Fibroblast of skin of left quadriceps (primary cell): ENCODE measurements at places on chromosomes 11 and 22.

GRCh38 chr11:75107187-75107586 lies 10.5 kb upstream of the OR2AT4 start:
- DNase-seq: no peak

DNA sequence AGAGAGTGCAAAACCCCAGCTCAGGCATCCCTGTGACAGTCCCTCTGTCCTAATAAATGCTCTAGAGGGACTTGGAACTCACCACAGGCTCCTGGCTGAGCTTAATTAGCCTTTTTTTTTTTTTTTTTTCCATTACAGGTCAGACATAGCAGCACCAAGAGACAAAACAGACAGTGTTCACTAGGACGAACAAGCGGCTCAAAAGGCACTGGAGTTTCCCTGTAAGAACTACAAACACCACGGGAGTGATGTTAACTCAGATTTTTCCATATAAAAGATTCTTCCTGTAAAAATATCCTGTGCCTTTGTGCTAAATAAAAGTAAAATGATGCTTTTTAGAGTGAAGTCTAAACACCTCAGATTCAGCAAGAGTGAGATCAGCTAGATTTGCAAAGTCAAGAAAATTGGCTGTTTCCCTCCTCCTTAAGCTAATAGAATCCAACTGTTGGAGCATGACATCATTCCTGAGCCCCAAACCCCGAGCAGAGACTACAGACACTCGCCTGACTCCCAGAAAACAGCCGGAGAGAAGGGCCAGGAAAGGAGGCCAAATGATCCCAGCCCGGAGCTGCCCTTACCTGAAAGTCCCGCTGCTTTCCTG lies 101.0 kb upstream of the AKIP1 start:
- peak; percentile 35 for DNase-seq

DNA sequence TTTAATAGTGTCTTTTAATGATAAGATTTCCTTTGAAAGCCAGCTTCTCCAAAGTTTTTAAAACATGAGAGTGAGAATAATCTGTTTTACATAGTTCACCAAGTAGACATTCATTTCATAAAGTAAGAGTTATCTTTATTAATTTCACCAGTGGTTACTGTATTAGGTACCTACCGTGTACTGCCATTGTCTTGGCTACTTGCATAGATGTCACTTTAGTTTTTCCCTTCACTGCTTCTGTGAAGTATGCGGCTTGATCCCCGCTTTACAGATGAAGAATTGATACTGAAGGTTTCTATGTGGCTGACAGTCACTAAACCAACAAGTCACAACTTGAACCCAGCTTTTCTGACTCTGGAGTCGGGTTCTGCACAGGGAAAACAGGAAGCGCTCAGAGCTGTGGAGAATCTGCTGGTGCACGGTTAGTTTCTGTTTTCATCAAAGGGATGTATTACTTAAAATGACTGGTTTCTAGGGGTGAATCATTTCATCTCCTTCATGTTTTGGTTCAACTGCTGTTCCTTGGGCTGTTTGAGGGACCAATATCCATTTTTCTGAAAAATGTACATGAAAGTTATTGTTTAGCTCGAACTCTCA lies 39.3 kb upstream of the MYO18B start:
- DNase-seq: no peak

DNA sequence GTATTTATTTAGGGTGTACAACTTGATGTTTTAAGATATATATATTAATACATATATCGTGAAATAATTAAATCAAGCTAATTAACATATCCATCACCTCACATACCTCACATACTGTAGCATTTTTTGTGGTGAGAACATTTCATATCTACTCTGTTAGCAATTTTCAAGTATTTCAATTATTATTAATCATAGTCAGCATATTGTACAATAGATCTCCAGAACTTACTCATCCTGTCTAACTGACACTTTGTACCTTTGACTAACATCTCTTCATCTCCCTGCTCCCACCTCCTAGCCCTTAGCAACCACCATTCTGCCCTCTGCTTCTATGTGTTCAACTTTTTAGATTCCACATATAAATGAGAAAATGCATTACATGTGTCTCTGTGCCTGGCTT lies 108.4 kb downstream of the BARX2 start:
- no peak for DNase-seq

- DNase-seq: no peak
Measured at GRCh38 chr22:27603800-27604144, 197.8 kb downstream of the MN1 start.

DNA sequence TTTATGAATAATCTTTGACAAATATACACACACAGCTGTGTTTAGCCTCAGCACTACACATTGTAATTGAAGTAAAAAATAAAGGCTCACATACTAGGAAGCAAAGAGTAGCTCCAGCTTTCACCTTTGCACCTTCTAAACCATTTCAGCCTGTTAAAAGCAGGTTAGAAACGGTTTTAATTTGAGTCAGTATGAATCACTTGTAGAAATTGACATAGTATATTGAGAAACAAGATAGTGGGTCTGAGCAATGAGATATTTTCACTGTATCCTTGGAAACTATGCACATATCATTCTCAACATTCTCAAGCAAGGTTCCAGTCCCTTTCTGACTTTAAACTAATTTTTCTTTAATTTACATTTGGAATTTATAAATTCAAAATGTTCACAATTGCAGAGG lies 380.3 kb downstream of the AASDHPPT start:
- DNase-seq: no peak

- DNase-seq: no peak
Measured at GRCh38 chr11:56819916-56820315, 71.4 kb upstream of the OR9G4 start.

GRCh38 chr11:15675683-15676082 lies 561.0 kb downstream of the INSC start:
- no peak for DNase-seq

GRCh38 chr11:120057595-120058581 lies 80.0 kb downstream of the TRIM29 start:
- no peak for DNase-seq

GRCh38 chr11:848380-848931 lies 5.8 kb downstream of the TSPAN4 start:
- no peak for DNase-seq

DNA sequence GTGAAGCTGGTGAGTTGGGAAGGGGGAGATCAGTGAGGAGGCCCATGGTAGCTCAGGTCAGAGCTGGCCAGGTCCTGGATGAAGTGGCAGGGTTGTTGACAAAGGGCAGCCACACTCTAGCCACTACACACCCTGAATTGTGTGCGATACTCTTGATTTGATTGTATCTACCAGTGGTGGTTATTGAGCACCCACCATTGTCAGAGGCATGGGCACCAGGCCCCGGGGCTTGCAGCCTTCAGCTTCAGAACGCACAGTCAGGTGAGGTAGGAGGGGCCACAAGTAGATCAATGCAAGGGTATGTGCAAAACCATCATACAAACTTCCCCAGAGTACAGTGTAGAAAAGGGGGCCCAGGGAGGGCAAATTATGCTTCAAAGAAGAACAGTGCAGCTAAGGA lies 38.1 kb downstream of the MICAL2 start:
- DNase-seq: no peak

GRCh38 chr11:70849031-70849430 lies 403.3 kb downstream of the SHANK2 start:
- DNase-seq: no peak

GRCh38 chr22:30183271-30183670 lies 63.3 kb downstream of the LIF start:
- DNase-seq: no peak

- DNase-seq: no peak
Measured at GRCh38 chr11:8988329-8989234, 15.2 kb downstream of the NRIP3 start.

DNA sequence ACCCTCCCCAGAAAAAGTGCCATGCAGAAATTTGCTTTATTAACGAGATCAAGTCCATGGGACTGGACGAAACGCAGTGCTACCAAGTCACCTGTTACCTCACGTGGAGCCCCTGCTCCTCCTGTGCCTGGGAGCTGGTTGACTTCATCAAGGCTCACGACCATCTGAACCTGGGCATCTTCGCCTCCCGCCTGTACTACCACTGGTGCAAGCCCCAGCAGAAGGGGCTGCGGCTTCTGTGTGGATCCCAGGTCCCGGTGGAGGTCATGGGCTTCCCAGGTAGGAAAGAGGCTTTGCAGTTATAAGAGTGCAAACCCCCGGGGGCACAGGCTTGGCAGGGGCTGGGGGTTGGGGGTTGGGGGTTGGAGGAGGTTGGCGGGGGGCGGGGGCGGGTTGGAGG lies 4.2 kb downstream of the APOBEC3H start:
- DNase-seq: no peak

- no peak for DNase-seq
Measured at GRCh38 chr11:12682737-12683500, 8.7 kb downstream of the TEAD1 start.

DNA sequence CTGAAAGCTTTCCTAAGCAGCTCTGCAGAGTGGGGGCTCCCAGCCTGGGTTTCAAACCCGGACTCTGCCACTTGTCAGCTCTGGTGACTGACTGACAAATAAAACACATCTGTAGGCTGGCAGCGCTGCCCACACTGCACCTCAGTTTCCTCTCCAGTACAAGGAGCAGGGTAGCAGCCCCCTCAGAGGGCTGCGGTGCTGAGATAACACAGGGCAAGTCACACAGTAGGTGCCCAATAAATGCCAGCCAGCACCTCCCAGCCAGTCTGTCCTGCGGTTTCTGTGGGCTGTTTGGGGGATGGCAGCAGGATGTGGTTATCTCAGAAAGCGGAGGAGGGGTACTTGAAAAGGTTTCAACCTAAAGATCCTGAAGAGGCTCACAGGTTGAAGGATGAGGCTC lies 1.5 kb downstream of the SYT12 start:
- DNase-seq: no peak

DNA sequence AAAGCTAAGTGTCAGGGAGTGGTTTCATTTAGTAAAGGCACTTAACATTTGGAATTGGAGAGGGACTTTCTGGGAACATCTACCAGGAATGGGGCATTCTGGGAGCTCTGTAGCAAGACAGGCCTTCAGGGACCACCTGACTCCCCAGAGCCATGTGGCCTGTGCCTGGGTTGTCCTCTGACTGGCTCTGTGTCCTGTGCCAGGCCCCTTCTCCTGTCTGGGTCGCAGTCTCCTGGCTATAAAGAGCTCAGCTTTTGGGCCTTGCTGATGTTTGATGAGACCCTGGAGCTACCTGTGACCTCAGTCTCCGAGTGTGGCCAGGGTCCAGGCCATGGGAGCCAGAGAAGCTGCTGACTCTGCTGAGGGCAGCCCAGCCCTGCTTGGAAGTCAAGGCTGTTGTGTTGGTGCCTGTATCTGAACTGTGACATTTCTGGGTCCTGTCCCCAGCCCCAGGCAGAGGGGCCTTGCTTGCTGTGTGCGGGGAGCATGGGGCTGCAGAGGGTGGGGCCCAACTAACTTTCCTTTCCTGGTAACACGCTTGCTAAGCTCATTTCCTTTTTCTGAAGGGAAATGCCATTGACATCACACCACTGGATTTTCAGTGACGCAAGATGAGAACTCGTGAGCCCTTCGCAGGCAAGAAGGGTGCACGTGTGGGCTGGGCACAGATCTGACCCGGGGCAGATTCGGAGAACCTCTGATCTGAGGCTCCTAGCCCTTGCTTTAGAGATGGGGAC lies 41.3 kb downstream of the LRRC32 start:
- no peak for DNase-seq

- no peak for DNase-seq
Measured at GRCh38 chr11:2846056-2846455, 39.5 kb downstream of the CDKN1C start.

DNA sequence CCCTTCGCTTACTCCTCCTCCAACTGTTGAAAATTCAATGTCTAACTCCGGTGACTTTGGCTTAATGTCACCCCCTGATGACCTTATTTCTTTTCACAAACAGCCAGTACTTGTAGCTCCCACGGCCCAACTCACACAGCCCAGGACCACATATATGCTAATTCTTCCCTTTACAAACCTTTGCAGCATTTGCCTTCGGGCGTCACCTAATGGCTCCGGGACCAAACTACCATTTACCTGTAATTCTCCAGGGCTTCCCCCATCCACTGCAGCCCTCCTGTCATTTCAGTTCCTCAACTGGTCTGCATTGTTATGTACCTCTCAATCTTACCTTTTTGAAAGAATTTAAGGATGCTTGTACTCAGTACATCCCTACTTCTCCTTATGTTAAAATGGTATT lies 29.8 kb upstream of the OR56B4 start:
- DNase-seq: no peak

DNA sequence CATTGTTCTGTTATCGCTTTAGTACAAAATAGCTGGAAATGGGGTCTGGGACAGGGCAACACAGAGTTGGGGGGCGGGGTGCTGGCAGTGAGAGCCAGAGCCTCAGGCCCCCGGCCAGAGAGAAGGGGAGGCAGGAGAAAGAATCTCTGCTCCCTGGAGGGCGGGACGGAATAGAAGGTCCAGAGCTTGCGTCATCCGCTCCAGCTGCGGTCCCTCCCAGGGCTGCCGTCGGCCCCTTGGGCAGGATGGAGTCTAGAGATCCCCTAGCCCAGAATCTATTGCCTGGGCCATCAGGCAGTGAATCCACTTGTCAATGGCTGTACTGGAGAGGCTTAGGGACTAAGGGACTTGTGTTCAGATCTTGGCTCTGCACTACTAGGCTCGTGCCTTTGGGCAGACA lies 5.0 kb downstream of the TP53I11 start:
- DNase-seq: no peak

DNA sequence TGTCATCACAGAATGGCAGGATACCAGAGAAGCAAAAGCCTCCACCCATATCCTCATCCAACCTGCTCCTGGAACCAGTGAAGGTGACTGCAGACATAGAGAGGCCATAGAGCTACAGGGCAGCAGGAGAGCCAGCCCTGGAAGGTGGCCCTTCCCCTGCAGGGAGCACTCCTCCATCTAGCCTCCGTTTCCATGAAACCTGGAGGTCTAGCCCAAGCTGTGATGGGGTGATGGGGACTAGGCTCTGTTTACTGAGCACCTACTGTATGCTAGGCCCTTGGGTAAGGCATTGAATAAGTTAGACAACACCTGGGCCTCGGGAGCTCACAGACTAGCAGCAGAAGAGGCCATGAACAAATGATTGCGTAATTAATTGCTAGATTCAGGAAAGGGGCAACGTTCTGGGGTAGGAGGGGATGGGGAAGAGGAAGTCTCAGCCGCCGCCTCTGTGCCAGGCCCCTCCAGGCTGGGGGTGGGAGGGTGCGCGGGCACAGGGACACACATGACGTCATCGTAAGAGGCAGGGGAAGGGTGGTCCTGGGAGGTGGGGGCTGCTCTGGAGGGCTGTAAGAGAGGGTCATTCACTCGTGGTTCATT lies 784 bp upstream of the SYNGR1 start:
- no peak for DNase-seq
